OCI-LY7 (cell line): ENCODE measurements at places on chromosomes 16 and 17.

DNA sequence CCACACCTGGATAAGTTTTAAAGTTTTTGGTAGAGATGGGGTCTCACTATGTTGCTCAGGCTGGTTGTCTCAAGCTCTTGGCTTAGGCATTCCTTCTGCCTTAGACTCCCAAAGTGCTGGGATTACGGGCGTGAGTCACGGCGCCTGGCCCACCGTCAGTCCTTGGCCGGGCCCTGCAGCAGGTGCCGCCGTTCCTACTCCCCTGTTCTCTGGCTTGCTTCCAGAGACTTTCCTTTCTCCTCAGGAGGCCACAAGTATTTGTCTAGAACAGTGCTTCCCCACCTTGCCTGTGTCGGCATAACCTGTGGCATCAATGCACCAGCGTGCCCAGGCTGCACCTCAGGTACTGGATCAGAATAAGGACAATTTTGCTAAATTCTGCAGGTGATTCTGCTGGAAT lies 3.0 kb upstream of the MGAT5B start:
- DNase-seq: no peak

DNA sequence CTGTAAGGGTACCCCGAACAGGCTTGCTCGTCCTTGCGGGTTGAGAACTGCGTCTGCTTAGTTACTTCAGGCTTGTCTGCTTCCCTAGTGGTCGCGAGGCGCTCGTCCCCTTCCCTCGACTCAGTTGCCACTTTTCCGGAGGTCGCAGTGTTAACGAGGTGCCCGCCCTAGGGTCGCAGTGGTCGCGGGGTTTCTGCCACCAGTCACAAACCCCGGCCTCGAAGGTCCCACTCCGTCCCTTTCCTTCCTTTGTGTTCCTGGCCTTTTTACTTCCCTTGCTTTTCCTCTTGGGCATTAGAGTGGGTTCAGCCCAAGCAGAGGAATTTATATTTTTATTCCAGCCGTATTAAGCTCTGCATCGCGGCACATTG lies 299 bp downstream of the NUP85 start:
- DNase-seq: no peak

DNA sequence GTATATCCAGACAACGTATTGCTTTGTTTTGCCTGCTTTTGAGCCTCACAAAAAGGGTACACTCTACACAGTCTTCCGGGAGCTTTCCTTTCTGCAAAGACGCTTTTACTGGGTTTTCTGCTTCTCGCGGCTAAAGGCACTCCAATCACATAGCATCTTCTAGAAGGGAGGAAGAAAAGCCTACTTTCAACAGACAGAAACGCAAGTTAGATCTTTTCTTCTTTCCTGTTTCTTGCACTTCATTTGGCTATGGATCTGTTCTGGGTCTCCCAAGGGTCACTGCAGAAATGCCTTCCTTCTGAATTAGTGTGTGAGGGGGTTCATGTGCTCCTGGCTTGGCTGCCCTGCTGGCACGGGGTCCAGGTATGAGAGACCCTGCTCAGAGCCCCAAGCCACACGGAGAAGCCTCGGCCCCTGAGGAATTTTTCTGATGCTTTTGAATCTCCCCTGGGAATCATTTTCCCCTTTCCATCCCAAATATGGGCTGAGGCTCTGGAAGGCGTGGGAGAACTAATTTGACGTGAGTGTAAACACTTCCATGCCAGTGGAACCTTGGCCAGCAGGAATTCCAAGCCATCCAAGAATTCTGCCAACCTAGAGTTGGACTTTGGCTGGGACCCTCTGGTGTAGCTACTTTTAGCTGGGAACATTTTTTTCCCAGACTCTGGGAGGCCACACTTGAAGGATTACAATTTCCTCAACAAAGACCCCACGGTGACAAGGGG lies 49.6 kb upstream of the NKD1 start:
- DNase-seq: no peak

- peak; percentile 54 for DNase-seq
Measured at GRCh38 chr17:1830288-1830687, 483 bp downstream of the RPA1 start.

DNA sequence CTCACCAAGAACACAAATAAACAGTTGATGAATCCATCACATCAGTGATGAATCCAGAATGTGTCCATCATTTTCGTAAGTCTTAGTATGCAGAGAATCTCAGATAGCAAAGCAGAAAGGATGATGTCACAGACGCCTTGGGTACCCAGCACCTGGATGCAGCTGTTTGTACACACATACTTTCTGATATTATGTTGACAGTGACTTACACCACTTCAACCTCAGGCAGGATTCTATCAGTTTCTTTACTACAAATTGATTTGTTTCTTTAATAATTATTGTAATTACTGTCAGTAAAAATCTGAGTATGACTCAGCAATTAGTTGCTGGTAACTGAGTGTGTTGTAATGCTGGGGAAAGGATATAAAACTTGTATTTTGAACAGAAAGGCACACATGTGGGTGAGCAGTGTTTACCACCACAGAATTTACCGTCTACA lies 159.8 kb downstream of the RPTOR start:
- no peak for DNase-seq

DNA sequence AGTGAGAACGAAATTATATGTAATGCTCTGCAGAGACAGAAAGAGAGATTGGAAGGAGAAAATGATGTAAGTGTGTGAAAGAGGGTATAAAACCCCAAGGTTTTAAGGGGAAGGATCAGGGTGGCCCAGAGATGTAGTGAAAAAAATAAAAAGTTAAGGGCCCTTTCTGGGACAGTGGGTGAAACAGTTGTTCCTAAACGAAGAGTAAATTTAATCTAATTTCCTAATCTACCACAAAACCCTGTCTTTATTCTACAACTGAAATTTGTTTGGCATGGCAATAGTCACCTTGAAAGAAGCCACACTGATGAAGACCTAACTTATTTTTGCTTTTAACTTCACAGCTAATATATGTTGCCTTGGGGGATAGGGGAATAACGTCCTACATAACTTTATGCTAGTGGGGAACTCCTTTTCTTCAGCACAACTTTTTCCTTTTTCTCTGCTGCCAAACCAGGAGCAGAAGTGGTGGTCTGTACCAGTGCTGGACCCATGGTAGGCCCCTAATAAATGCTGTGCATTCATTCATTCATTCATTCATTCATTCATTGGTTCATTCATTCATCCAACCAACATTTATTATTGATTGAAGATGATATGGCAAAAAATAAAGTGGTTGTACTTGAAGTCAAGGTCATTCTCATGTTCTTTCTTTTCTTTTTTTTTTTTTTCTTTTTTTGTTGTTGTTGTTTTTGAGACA lies 25.4 kb downstream of the CALCOCO2 start:
- DNase-seq: no peak

DNA sequence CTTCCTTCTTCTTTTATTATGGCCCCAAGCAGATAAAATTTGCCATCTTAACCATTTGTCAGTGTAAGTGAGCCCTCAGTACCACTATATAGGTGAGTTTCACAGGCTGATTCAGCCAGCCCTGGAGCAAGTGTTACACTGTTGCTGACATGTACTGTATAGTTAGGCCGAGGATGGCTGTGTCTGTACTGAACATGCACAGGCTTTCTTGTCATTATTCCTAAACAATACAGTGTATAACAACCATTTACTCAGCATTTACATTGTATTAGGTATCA lies 53.7 kb downstream of the AMFR start:
- no peak for DNase-seq

DNA sequence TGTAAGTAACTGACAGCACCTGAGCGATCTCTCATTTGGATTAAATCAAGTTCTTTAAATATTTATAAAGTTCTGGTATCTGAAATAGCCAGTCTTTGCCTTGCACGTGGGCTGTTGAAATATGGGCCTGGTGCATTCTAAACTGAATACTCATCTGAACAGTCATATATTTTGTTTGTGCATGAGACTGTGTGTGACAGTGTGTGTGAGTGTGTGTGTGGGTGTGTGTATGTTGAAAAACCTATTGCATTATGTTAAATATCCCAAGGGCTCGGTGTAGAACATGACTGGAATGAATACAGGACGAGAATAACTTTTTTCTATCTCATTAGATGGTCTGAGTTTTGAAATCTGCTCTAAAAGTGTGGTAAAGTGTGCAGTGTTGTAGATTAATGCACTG lies 82.4 kb upstream of the TOX3 start:
- no peak for DNase-seq
